NCI-H526 treated with DMSO at 0.1 percent for 48 hours (cell line): ENCODE measurements at places on chromosomes 11 and 22.

GRCh38 chr11:21604564-21604963 is 588.3 kb upstream of the ANO5 start:
- DNase-seq = no peak

- DNase-seq = no peak
These were observed 142.4 kb downstream of the APIP start for GRCh38 chr11:34773826-34774225.

DNA sequence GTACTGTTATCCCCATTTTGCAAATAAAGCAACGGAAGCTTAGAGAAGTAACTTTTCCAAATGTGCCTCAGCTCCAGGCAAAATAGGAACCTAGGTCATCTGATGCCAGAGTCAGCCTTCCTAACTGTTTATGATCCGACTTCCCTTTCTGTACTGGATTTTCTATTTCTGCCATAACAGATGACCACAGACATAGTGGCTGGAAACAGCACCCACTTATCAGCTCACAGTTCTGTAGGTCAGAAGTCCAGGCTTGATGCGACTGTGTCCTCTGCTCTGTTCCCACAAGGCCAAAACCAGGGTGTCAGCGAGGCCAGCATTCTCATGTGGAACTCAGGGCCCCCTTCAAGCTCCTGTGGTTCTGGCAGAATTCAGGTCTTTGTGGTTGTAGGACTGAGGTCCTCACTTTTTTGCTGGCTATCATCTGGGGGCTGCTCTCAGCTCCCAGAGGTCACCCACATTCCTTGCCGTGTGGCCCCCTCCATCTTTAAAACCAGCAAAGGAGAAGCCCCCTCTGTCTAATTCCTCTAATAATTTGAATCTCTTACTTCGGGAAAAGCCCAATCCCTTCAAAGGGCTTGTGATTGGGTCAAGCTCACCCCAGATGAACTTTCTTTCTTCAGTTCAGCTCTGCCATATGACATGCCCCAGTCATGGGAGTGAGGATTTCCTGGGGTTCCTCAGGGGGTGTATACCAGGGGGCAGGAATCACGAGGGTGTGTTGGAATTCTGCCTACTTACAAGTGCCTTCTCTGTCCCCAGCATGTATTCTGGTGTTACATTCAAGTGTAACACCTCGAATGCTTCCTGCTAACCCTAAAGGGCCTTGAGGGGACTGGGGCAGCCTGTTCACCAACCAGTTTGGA is 15.3 kb downstream of the KCNJ5 start:
- DNase-seq = no peak

DNA sequence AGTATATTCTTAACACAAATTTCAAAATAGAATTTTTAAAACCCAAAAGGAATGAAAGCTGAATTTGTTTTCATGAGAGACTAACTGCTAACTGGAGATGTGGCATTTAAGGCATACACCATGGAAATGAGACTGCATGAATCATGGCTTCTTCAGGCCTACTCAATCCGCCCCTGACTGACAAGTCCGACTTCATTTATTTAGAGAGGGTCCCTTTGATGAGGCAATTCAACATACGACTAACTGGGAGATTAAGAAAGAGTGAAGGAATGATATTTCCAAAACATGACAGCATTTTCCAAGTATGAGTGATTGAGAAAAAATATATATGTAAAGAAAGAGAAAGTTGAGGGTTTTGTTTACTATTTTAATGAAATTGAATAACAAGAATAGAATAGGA is 720.1 kb downstream of the DLG2 start:
- no peak for DNase-seq

- DNase-seq = no peak
These were observed 12.8 kb downstream of the PARVG start for GRCh38 chr22:44193535-44193891.

DNA sequence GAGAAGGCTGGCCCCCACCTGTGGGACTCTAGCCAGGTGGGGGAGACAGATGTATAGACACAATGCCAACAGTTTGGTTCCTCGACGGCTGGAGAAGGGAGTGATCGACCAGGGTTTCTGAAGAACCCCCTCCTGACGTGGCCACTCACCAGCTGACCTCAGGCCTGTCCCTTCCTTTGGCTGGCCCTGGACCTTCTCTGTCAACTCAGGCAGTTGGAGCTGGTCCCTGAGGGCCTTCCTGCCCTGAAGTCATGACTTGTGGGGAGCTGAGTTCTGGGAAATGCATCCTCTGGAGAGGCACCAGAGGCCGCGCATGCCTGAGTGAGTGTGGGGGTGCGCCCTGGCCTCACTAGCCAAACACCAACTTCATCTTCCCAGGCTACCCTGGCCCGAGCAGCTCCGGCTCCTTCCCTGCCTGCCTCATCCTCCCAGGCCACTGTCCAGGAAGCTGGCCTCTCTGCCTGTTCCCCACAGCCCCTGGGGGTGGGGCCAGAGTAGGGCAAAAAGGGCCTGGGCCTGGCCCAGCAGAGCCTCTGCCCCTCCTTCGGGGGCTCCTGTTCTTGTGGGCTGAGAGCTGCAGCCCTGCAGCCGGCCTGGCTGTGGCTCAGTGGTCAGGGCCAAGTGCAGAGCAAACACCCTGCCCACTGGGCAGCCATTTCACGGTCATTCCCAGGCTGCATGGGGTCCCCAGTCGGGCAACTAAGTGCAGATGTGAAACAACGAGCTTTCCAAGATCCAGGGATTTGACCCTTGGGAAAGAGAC is 23.6 kb downstream of the TXN2 start:
- no peak for DNase-seq

DNA sequence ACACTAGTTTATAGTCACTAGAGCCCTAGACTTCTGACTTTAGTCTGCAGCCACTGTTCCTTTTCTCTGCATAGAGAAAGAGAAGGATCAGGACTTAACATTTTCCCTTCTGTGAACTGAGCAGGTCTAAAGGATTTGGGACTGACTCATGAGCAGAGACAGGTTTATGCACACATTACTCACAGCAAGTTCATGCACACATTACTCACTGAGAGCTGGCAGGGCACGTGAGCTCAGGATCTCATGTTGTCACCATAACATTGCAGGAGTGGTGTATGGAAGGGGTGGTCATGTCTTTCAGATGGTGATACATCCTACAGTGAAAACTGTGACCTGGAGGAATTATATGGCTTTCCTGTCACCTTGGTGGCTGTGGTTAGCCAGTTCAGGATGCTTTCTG is 56.4 kb downstream of the CEP164 start:
- no peak for DNase-seq

GRCh38 chr11:30908857-30909256 is 322.7 kb upstream of the MPPED2 start:
- no peak for DNase-seq

GRCh38 chr11:18368221-18368620 is 26.1 kb upstream of the LDHA start:
- DNase-seq = no peak

- no peak for DNase-seq
These were observed 35.1 kb downstream of the TRIM29 start for GRCh38 chr11:120102864-120103122.

DNA sequence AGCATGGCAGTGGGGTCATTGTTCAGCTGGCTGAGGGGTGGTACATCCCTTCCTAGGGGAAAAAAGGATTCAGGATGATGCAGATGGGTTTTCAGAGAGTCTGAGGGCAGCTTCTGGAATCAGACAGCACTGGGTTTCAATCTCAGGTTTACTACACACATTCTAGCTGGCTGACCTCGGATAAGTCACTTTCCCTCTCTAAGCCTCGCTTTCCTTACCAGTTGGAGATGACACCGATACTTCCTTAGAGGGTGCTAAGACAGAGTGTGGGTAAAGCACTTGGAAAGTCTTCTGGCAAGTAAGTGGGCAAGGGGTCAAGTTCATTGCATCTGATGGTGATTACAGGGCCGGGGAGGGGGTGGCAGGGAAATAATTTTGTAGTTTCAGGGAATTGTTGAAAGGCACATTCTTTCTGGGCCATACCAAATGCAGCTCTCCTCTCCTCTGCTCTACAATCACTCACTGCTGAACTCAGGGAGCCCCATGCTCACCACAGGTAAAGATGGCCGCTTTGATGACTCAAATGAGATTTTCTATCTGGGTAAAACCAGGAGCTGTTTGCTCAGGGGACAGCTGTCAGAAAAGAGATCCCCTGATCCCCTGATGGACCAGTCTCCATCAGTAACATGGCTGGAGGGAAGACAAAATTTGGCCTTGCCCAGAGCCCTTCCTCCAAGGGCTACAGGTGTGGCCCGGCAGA is 6.5 kb upstream of the MIAT start:
- DNase-seq = no peak
